ENCODE measurements at places on chromosomes 4 and X. TPM values are rescaled to one million over a fixed set of nuclear protein-coding genes. Genes with fewer than 3 reads are reported as not detected.
A peak's percentile ranks its signal among the peaks of the same experiment; 100 is the strongest.

- DNase-seq: no peak
These were observed at the start of gene BST1 for GRCh38 chr4:15702941-15703403. Gene BST1, plus strand, starts transcription at chr4:15703065. Its CDS starts 80 bp downstream, at chr4:15703145.

GRCh38 chr4:108742451-108743420, 20.1 kb downstream of the ETNPPL start:
- DNase-seq: no peak

GRCh38 chr4:41359422-41359775, 102.7 kb downstream of the UCHL1 start:
- DNase-seq: no peak

- DNase-seq: no peak
These were observed 2.0 kb upstream of the PGRMC2 start for GRCh38 chr4:128289523-128290158.

GRCh38 chr4:113109106-113109718, 59.8 kb downstream of the ANK2 start:
- DNase-seq: no peak

GRCh38 chr4:67700116-67700737, 728 bp downstream of the UBA6 start:
- DNase-seq: no peak

- no peak for DNase-seq
These were observed 120.3 kb upstream of the AFF2 start for GRCh38 chrX:148380107-148380506.

INTS6L gene
- total RNA-seq: 3.9 TPM

GRCh38 chr4:46425775-46426400, 36.0 kb upstream of the GABRA2 start:
- peak; percentile 20 for DNase-seq

DNA sequence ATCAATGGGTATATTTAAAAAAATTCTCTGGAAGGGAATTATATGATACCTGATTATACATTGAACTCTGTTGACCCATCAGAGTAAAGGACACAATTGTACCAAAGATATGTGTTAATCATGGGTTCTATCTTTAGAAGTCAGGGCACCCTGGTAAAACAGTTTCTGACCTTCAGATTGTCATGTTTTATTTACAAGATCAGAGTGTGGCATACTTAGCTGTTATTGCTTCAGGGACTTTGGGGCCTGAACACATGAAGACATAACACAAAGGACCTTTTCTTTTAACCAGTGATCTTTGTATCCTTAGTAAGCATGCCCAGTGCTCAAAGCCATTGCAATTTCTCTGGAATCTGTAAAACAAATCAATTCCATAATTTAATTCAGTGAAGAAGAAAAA, 204.8 kb upstream of the RPS6KA3 start:
- no peak for DNase-seq

DNA sequence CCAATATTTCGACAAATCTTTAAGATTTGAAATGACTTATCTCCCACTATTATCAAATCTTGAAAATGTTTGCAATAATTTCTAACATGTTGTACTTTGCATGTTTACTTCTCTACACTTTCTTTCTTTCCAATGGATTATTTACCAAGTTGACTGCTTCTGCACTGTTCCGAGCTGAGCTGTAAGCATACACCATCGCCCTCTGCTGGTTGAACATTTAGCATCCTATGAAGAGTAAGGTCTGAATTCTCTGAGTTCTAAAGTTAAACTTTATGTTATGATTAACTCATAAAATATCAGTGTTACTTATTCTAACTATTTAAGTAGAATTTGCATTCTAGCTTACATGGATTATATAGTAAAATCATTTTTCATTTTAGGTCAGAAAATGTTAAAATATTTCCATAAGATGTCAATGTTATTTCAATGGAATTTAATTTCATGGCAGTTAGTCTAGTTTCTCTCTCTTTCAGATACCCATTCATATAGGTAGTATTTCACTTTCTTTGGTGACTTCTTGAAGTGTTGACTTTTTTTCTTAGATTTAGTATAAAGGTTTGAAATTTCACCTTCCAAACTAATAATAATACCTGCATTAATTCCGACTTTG, 137.4 kb downstream of the DKK2 start:
- peak; percentile 38 for DNase-seq

DNA sequence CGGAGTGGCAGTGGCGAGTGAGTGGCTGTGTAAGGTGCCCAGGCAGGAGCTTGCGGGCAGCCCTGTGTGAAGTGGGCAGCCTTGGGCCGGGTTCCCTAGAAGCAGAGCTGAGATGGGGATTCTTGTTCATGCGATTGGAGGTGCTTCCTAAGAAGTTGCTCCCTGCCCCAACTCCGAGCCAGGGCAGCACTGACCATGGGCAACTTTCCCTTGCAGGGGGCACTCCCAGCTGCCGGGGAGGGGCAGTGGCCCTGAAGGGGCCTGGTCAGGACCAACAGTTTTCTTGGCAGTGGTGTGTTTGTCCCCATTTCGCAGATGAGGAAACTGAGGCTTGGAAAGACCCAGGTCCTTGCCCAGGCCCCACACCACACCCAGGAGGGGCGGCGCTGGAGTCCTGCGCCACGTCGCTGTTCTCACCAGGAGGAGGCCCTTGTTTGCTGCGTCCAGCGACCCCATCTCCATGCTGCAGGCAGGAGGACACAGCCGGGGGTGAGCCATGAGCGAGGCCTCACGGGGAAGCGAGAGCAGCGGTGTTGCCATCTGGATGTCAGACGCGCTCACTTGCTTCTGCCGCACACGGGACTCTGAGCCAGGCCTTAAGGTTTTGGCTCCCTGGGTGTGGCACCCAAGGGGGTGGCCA, 68.9 kb downstream of the TRMT44 start:
- no peak for DNase-seq

GRCh38 chr4:68655764-68656444, 14.5 kb downstream of the UGT2B15 start:
- no peak for DNase-seq

DNA sequence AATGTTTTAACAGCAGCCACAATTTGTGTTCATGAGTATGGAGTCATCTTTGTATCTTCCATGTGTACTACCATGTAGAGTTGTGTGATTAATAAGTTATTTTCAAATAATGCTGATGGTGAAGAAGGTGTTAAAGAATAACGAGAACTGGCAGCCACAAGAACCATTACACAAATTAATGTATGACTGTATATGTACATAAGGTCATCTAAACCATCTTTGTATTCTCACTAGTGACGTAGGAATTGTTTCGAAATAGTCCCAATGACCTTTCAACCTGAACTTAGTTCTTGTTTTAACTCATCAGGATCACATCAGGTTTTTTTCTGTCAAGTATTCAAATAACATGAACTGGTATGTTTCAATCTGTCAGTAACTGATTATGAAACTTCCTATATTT, 48.3 kb upstream of the NOCT start:
- no peak for DNase-seq

FRMPD3 gene
- 0.02 TPM for total RNA-seq

SLC4A4 gene
- total RNA-seq: 3.4 TPM

DNA sequence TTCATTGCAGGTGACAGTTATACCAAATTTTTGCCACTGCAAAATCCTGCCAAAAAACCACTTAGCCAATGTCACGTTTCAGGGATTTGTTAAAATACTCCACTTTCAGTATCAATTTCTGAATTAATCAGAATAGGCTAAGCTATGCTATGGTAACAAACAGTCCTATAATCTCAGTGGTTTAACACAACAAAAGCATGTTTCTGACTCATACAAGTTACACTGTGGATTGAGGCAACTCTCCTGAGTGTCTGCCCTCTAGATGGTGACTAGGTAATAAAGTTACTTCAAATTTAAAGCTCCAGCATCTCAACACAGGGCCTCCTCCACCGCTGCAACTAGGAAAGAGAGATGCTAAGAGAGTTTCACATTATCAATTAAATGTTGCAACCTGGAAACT, 23.0 kb upstream of the RADX start:
- DNase-seq: no peak

GRCh38 chr4:63122955-63123354, 1286.3 kb downstream of the TECRL start:
- no peak for DNase-seq

GRCh38 chrX:149987613-149988012, 49.3 kb upstream of the EOLA2 start:
- no peak for DNase-seq

DNA sequence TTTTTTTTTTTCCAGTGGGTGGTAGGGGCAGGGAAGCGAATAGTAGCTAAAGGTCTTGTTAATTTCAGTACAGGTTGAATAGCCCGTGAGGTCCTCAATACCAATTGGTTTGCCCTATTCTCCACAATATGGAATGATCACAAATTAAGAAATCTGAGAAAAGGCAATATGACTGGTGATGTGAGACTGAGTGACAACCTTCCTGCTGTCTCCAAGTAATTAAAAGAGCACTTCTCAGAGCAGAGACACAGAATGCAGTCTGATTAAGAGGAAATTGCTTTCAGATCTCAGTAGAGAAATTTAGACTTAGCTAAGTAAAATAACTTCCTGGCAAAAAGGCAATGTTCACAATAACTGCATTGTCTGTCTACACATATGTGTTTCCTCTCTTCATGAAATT, 23.0 kb downstream of the GPR174 start:
- no peak for DNase-seq

GRCh38 chr4:34932591-34932990, 1311.7 kb downstream of the ARAP2 start:
- no peak for DNase-seq

DNA sequence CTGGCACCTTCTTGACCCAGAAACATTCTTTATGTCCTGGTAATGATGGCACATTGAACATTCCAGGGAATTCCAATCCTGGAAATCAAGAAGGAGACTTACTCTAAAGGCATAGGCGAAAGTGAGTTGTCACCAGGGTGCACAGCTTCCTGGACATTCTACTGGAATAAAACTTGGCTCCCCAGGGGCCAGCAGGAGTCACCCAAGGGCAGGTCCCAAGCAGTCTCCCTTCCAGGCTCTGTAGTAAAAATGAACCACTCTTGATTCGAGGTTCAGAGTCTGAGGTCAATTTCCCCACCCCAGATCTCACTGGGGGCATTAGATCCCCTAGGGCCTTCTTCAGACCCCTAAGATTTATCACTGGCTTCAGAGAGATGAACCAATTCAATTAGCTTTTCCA, 338.7 kb upstream of the GATB start:
- no peak for DNase-seq

DNA sequence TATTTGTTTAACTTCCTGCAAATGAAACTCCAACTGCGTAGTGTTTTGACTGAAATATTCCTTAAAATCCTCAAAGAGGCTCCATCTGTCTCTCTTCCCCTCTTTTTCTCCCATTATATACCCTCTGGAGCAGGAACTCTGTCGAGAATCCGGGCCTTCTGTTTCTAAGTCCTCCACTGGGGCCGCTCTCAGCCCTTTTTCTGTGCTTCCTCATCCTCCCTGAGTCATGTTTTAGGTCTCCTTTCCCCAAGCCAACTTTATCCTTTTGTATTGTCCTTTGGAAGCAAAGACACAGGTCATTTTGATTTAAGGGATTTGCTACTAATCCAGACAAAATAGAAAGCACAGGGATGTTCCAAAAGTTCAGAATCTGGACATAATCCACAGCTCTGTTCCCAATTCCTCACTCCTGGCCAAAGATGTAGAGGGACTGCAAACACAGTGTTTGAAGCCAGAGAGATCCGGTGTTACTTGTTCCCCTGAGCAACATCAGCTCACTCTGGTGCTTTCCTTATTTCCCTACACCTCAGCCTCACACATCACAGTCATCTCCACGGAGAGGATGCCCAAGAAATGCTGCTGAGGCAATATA, 131.0 kb upstream of the KLF3 start:
- no peak for DNase-seq

TLR2 gene
- not detected for total RNA-seq

DNA sequence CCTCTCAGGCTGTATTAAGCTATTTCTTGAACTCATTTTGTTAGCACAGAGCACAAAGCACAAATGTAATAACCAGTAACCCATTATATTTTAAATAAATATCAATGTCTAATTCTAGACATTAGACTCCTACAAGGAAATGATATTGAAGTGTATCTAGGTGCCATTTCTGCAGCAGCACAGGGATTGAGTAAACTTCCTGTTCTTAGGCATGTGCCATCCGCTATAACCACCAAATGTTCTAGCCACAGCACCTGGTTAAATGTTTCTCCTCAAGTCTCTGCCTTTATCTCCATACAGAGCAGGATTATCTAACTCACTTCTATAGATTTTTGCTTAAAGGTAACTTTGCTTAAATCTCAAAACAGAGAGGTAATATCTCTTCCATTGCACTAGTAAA, 51.4 kb downstream of the SGMS2 start:
- DNase-seq: no peak

ZFX gene
- 27.1 TPM for total RNA-seq

DNA sequence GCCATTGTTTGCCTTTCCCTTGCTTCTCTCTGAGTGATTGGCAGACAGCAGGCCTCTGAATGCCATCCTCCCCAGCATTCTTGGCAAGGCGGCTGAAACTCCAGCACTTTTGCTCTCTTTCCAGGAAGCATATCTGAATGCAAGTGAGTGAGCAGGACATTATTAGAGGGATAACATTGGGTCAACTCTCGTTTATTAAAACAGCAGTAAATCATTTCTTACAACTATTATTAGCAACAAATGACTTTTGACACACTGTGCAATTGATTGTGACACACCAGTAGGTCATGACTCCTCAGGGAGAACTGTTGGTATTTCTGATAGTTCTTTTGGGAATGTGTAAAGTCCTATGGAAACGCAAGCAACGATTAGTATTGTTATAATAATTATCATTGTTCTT, 103.8 kb downstream of the EFNB1 start:
- no peak for DNase-seq

CT45A5 gene
- 0.50 TPM for total RNA-seq

DNA sequence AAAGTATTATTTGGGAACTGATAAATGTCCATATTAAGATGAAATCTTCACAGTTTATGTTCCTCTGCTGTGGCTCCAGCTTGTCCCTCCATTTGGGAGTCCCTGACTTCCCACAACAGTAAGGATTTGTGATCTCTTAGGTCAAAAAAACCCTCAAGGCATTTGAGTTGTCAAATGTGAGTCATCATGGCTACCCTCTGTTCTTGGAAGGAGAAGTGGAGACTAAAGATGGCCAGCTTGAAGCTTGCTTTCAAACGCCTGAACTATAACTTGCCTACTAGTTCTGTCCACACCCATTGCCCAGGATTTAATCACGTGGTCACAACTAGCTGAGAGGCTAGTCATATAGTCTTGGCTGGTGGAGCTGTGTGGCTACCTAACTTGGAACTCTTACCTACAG, 107.8 kb downstream of the CCNG2 start:
- DNase-seq: no peak

- no peak for DNase-seq
These were observed 563.0 kb upstream of the NR3C2 start for GRCh38 chr4:149005191-149005590.

MAP9 gene
- total RNA-seq: 9.9 TPM

NIPAL1 gene
- total RNA-seq: 1.5 TPM

CNKSR2 gene
- 6.0 TPM for total RNA-seq

MND1 gene
- 13.4 TPM for total RNA-seq

GPR50 gene
- not detected for total RNA-seq

- DNase-seq: peak; percentile 68
These were observed 1.1 kb downstream of the HCFC1 start for GRCh38 chrX:153970357-153971123.

GRCh38 chr4:122012735-122013134, 60.9 kb upstream of the TRPC3 start:
- no peak for DNase-seq

RASGEF1B gene
- total RNA-seq: 1.1 TPM

DGKK gene
- not detected for total RNA-seq

GRCh38 chr4:48175328-48175727, 41.3 kb upstream of the TXK start:
- DNase-seq: no peak

Measured in H4 (cell line).